Hematopoietic multipotent progenitor cell treated with erythropoietin and hydrocortisone succinate and interleukin-3 and kit ligand, for 8 days (in vitro differentiated cells): ENCODE measurements at places on chromosomes 13 and 19.

GRCh38 chr19:1767464-1767933, 14.2 kb downstream of the ONECUT3 start:
- peak; percentile 32 for DNase-seq

DNA sequence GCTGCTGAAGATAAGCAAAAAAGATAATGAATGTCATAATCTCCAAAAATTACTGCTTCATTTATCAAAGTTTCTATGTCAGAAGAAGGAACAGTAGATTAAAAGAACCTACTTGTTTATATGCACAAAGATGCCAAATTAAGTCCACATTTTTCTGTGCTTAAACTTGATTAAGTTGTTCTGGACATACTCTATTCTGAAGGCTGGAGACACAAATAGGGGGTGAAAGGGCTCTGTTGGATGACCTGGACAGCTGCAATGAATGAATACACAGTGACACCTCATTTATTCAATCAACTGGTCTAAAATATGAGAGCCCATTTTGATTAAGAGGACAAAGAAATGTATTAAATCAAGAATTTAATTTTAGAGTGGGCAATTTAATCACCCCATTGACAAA, 276.3 kb upstream of the PCDH9 start:
- no peak for DNase-seq

DNA sequence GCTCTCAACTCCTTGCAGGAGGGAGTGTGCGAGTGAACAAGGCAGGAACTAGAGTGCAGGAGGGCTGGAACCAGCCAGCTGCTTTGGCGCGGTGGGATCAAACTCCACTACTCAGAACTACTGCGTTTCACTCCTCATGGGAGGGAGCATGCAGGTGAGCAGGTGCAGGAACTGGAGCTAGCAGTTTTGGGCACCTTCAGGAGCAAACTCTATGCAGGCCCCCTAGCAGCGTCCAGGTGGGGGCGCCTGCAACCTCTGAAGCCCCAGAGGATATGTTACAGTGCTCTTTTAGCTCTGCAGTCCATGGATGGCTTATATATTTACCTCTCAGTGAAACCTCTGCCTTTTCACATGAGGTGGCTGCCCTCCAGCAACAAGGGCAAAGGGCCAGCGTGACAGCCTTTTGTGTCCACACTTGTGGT, 1303.4 kb downstream of the PCDH9 start:
- DNase-seq, result no peak

- DNase-seq, result no peak
Measured at GRCh38 chr19:18427080-18427742, 8.0 kb downstream of the SSBP4 start.

- DNase-seq, result peak; percentile 34
Measured at GRCh38 chr13:25468325-25469168, 96.8 kb downstream of the ATP8A2 start.

DNA sequence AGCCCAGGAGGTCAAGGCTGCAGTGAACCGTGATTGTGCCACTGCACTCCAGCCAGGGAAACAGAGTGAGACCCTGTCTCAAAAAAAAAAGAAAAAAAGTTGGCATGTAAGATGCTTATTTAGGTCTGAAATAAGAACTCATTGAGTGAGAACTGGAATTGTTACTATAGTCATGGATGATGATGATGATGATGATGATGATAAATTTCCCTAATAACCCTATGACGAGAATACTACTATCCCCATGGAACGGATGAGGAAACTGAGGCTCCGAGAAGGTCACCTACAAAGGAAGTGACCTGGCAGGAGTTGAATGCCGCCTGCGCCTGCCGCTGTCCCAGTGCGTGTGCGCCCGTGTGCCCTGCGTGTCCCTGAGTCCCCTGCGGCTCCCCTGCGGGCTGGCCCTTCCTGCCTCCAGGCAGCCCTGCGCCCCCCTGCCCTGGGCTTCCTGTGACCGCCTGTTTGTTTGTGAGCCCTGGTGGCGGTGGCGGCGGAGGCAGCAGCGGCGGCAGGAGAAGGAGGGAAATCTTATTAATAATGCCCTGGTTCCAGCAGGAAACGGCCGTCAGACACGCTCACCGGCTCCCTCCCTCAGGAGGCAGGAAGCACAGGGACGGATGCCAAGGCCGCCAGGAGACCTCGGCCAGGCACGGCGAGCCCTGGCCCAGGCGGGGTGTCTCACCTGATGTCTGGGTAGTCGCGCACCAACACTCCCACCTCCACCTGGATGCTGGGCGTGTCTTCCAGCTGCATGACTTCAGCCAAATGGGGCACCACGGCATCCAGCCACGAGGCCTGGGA, 29.6 kb downstream of the EXOC3L2 start:
- no peak for DNase-seq

- DNase-seq, result no peak
Measured at GRCh38 chr13:48969685-48970084, 6.0 kb upstream of the FNDC3A start.

- no peak for DNase-seq
Measured at GRCh38 chr19:13018035-13018914, 23.0 kb downstream of the NFIX start.

GRCh38 chr19:45258862-45259261, 7.8 kb downstream of the MARK4 start:
- DNase-seq, result no peak

DNA sequence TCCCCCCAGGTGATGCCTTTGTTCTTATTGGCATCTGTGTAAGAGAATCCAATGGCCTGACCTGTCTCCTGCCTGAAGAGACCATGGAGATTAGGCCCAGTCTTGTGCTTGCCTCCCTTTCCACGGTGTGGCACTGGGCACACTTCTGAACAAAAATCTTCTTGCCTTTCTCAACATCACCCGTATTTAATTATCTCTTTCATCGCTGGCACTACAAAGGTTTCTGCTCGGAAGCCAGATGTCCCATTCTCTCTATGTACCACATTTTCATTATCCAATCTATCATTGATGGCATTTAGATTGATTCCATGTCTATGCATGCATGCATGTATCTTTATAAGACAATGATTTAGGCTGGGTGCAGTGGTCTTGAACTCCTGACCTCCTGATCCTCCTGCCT, 74.3 kb downstream of the SLC25A15 start:
- no peak for DNase-seq

DNA sequence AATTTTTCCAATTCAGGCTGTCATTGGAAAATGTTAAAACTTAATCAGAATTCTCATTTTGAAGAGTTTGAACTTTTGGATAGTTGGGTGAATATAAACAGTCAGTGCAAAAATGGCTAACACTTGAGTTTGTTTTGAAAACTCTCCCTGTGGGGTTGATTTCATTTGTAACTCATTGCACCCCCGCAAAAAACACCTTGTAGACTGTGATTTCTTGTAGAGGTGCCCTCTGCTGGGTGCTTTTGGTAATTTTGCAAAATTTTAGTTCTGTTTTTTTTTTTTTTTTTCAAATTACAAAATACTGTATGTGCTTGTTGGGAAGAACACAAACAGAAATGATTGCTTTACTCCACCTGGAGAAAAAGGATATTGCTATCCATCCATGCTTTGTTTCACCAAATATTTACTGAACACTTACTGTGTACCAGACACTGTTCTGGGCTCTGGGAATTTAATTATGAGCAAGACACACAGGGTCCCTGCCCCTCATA, 28.2 kb upstream of the GPI start:
- DNase-seq, result peak; percentile 55

DNA sequence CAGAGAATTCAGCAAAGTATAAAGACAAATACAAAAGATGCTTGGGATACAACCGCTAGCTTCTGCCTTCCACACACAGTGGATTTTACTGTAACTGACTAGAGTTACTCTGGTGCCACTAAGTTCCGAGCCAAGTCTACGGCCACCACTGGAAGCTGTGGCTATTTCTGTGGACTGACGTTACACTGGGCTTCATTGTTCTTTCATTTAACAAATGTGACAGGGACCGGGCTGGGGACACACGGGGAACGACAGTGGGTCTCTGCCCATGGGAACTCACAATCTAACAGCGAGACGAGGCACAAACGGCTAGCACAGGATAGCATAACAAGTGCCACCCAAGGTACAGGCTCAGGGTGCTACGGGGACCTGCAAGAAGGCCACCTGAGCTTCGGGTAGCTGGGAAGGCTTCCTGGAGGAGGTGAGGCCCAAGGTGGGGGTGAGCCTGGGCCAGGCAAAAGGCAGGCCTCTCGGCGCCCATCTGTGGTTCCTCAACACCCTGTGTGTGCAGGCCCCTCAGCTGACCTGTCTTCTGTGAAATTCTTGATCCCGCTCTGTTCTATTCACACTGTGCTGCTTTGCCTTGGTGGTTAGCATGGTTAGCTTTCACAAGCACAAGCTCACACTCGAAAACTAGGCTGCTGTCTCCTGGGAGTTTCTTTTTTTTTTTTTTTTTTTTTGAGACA, 10.3 kb upstream of the IL4I1 start:
- no peak for DNase-seq

DNA sequence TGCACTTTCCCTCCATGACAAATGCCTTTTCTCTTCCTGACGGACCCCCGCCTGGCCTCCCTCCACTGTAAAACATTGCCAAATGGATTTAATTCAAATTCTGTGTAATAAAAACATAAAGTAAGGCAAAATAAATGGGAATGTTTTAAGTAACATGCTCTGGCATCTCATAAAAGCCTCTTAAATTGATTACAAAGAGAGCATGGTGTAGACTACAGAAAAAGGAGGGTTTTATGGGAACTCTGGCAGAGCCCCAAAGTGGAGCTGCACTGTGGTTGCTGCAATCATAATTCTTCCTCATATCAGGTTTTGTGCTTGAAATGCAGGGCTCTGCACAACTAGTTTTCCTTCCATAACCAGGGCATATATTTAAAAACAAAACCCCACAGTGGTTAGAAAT, 44.3 kb upstream of the SIAH3 start:
- no peak for DNase-seq

DNA sequence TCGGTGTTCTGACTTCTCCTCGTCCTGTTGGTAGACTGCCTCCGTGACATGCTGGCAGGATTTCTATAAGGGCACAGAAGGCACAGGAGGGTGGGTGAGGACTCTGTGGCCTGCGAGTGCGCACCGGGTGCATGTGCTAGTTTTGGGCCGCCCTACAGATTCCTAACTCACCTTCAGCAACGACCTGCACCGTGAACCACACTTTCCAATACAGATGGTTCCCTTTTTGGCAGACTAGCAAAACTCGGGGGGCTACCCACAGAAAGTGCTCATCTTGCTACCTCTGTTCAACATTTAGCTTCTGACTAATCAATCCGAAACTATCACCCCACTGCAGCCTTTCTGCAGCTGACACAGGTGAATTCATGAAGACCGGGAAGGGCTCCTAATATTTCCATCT, 14.1 kb upstream of the AMER2 start:
- DNase-seq, result no peak

DNA sequence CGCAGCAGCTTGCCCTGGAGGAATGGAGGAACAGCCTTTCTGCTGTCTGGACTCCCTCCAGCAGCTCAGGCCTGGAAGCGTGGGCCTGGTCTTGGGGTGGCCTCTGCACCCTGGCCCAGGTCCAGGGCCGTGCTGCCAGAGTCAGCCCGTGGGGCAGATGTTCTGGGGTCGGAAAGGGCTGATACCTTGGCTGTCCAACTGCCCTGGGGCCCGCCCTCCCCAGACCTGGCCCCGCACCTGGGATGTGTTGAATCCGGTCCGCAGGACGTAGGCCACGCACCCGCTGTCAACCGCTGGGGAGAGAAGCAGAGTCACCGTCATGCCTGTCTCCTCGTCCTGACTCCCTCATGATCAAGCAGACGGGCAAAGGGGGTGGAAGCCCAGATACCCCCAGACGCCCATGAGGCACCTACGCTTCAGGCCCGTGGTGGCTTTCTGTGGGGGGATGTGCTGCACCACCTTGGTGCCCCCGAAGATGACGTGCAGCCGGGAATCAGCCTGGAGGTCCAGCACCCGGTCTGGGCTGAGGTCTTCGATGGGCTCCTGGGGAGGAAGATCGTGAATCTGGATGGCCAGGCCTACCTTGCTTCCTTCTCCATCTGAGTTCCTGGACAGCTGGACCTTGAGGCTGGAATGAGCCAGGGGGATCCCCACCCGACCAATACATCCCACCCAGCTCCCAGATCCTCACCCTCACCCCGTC, 7.7 kb downstream of the ATP13A1 start:
- no peak for DNase-seq

DNA sequence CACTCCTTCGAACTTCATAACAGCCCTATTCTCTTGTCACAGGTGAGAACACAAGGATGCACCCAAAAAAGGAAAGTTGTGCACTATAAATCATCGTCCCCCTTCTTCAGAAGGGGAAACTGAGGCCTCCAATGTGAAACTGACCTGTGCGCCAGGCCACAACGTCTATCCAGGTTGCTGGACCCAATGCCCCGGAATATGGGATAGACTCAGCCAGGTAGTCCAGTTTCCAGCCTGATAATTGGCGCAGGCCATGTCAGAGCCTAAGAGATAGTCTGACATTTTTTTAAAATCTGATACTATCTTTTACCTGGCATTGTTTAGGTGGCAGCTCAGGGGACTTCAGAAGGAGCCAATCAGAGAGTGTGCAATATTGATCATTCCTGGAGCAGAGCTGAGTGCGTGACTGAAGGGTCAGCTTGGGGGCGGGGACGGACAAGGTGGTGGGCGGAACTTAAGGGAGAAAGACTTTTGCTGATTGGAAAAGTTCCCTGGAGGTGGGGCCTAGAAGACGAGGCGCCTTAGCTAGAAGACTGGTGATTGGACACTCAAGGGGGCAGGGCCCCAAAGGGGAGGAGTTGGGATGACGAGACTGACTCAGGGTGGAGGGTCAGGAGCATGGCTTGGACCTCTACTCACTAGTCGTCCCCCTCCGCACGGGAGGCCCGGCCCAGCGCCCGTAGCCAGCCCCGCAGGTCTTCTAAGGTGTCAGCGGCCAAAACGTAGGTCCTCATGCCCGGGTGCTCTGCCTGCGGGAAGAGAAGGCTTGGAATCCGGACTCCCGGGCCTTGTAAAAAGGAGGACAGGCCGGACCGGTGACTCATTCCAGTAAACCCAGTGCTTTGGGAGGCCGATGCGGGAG, 8.5 kb downstream of the PLEKHA4 start:
- peak; percentile 79 for DNase-seq

DNA sequence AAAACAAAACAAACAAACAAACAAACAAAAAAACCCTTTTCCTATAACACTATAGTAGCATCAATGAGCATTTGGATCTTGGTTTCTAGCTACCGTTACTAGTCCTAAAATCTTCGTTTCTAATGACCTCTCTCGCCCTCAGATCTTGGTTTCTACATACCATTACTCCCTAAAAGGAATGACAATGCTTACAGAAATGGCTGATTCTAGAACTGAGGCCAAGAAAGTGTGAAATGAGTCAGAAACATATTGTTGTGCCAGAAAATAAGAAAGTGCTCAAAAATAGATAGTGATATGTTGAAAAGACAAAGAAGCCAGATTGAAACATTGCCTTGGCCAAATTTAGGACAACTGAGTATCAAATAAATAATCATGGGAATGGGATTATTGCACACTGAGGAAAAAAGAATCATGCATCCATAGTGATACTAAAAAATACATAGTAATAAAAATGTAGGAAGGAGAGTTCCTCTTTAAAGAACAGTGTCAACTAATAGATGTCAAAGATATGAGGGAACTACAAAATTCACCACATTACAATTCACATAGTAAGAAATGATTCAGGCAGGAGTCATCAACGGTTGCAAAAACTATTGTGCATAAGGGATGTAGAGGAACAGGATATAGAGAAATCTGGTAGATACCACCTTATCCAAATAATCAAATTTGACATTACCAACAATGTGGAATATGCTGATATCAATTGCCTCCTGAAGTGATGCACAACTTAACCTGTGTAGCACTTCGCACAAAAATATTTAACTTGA, 386.6 kb downstream of the DIAPH3 start:
- DNase-seq, result no peak
